ENCODE measurements at places on chromosomes 4 and X.

GRCh38 chr4:62814510-62815047 is 1594.7 kb downstream of the TECRL start:
- DNase-seq, result no peak

DNA sequence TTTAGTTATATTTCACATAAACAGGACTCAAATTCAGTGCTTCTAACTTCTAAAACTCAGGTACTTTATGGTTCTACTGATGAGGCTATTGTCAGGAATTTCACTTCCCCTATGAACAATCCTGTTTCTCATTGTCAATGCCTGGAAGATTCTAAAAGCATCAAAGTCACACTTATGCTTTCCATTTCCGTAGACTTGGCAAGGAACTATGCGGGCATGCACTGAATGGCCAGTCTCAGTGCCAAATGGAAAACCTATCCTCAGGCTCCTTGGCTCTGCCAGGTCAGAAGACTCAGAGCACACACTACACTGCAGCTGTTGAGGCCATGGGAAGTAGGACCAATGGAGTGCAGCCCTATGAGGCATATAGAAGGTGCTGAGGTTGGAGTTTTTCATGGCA is 97.0 kb upstream of the PTPN13 start:
- no peak for DNase-seq

- no peak for DNase-seq
Measured at GRCh38 chrX:11647138-11647537, 18.6 kb downstream of the ARHGAP6 start.

GRCh38 chrX:150683536-150684146 is 9.6 kb upstream of the MTMR1 start:
- no peak for DNase-seq

DNA sequence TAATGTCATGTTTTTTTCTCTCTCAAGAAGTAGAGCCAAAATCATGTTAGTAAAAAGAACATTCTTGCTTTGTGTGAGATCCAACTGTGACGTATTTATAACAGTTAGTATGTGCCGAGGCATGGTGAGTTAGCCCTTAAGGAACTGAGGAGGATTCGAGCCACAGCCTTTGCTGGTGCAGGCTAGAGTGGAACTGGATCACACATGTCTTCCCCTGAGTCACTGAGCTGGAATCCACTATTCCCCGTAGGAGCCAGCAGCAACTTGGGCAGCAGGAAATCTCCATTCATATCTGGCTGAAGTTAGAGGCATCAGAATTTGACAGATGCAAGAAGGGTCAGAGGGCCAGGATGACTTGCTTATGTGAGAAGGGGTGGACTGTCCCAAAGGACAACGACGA is 144.6 kb upstream of the KIT start:
- peak; percentile 19 for DNase-seq

- peak; percentile 19 for DNase-seq
Measured at GRCh38 chrX:288561-288991, 7.4 kb downstream of the PLCXD1 start.
